Spinal cord (tissue), 10 donors: ENCODE measurements at places on chromosomes 2 and 18. TPM values are rescaled to one million over a fixed set of nuclear protein-coding genes. Genes with fewer than 3 reads are reported as not detected.

CPO gene
- 0.40 TPM for total RNA-seq

ADRA2B gene
- total RNA-seq = 0.79 TPM

PJVK gene
- total RNA-seq = 4.7 TPM

SAG gene
- total RNA-seq = 0.69 TPM

UGT1A10 gene
- not detected for total RNA-seq

AFG3L2 gene
- 55.8 TPM for total RNA-seq

IL36RN gene
- total RNA-seq = 0.11 TPM

PDE6D gene
- 40.4 TPM for total RNA-seq

LBH gene
- total RNA-seq = 34.3 TPM

NEDD4L gene
- total RNA-seq = 51.5 TPM

DUSP19 gene
- 12.2 TPM for total RNA-seq

CBLN2 gene
- total RNA-seq = 20.0 TPM

CLEC4F gene
- total RNA-seq = not detected

SETBP1 gene
- total RNA-seq = 30.9 TPM

CNTNAP5 gene
- 63.2 TPM for total RNA-seq

PCARE gene
- 0.06 TPM for total RNA-seq

CFC1 gene
- total RNA-seq = 4.5 TPM

B3GNT7 gene
- 5.9 TPM for total RNA-seq

ALLC gene
- total RNA-seq = 8.2 TPM

IFT172 gene
- 35.0 TPM for total RNA-seq

CNGA3 gene
- 7.1 TPM for total RNA-seq

UGT1A7 gene
- not detected for total RNA-seq

MAP2 gene
- 215 TPM for total RNA-seq

ITGB1BP1 gene
- total RNA-seq = 56.0 TPM

STARD7 gene
- 141 TPM for total RNA-seq

CPLX4 gene
- total RNA-seq = 0.20 TPM

SEMA4C gene
- 35.9 TPM for total RNA-seq

CYP26B1 gene
- total RNA-seq = 9.8 TPM

TXNDC2 gene
- total RNA-seq = not detected

SNTG2 gene
- total RNA-seq = 1.9 TPM

SANBR gene
- 28.9 TPM for total RNA-seq

UGT1A1 gene
- total RNA-seq = not detected

RGPD6 gene
- 121 TPM for total RNA-seq

ALK gene
- 4.2 TPM for total RNA-seq

ANO7 gene
- total RNA-seq = 0.89 TPM

CIB4 gene
- 0.83 TPM for total RNA-seq

KCMF1 gene
- 49.0 TPM for total RNA-seq

UGT1A6 gene
- not detected for total RNA-seq
